ENCODE measurements at places on chromosomes 1 and 21. TPM values are rescaled to one million over a fixed set of nuclear protein-coding genes. Genes with fewer than 3 reads are reported as not detected.

The PPIAL4G gene
- total RNA-seq = not detected

The DEGS1 gene
- 122 TPM for total RNA-seq

The S100A7A gene
- not detected for total RNA-seq

The SOD1 gene
- 166 TPM for total RNA-seq

The URB2 gene
- total RNA-seq = 6.5 TPM
